Gastrocnemius medialis (tissue), 4 donors: ENCODE measurements at places on chromosomes 2 and 18. TPM values are rescaled to one million over a fixed set of nuclear protein-coding genes. Genes with fewer than 3 reads are reported as not detected.

GRCh38 chr2:86082756-86083155 is 22.9 kb downstream of the POLR1A start:
- DNase-seq, result no peak

- DNase-seq, result no peak
These were observed 1277.7 kb upstream of the CELF4 start for GRCh38 chr18:38843291-38843690.

DNA sequence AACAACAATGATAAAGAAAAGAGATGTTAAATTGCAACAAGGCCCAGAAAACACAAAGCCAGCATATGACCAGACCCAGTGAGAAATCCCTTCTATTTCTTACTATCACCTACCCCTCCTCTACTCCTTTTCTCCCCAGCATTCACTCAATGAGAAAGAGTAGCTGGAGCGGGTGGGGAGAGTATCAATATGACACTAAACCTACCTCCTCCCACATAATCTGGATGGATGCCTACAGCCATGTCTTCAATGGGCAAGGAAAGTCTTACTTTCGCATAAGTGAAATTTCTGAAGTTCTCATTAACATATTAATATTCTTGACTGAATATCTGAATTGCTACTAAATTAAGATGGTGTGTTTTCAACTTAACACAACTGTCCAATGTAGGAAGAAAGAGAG is 78.2 kb downstream of the AFF3 start:
- no peak for DNase-seq

The INHBB gene
- 3.1 TPM for total RNA-seq

GRCh38 chr2:132009874-132010521 is 151.8 kb downstream of the ANKRD30BL start:
- no peak for DNase-seq

GRCh38 chr2:23385748-23386338 is 864 bp downstream of the KLHL29 start:
- DNase-seq, result no peak

- DNase-seq, result no peak
These were observed 263.9 kb downstream of the FIGN start for GRCh38 chr2:163471947-163472346.

The ELOA2 gene
- not detected for total RNA-seq

- DNase-seq, result no peak
These were observed 40.5 kb downstream of the SPHKAP start for GRCh38 chr2:228140934-228141528.

The SLC40A1 gene
- total RNA-seq, result 48.9 TPM

GRCh38 chr2:236658974-236659757 is 89.5 kb downstream of the ACKR3 start:
- DNase-seq, result no peak

DNA sequence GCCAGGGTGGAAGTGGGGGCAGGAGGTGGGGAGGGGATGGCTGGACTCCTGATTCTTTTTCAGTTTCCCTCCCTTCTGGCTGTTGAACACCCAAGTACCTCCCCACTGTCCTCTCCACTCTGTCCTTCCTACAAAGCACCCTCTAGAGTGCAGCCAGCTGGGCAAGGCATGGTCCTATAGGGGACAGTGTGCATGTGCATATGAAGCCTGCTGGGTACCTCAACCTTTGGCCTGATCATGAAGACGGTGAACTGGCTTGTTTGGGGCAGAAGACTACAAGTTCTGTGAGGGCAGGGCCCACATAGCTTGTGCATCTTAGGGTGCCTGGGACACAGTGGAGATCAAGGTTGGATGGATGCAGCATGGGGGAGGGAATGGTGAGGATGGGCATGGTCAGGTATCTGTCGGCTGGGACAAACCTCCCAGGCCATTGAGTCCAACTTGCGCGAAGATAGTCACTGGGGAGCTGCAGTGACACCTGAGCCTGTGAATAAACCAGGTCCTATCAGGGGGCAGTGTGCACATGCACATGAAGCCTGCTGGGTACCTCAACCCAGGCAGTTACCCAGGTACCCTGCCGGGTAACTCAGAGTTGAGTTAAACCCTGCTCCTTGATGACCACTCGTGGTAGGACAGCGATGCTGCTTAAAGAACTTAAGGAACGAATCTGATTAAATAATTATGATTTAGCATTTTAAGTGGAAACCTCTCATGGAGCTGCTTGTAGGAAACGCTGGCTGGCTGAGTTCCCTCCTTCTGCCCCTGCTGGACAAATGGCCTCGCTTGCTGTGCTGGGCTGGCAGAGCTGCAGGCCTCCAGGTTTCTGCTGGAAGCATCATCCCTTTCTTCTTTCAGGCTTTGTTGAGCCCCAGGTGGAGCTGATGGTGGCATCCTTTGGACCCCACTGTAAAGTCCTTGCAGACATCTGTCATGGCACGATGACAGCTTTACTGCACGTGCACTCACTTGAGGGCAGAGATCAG is 84.0 kb downstream of the POLR1A start:
- DNase-seq, result no peak

DNA sequence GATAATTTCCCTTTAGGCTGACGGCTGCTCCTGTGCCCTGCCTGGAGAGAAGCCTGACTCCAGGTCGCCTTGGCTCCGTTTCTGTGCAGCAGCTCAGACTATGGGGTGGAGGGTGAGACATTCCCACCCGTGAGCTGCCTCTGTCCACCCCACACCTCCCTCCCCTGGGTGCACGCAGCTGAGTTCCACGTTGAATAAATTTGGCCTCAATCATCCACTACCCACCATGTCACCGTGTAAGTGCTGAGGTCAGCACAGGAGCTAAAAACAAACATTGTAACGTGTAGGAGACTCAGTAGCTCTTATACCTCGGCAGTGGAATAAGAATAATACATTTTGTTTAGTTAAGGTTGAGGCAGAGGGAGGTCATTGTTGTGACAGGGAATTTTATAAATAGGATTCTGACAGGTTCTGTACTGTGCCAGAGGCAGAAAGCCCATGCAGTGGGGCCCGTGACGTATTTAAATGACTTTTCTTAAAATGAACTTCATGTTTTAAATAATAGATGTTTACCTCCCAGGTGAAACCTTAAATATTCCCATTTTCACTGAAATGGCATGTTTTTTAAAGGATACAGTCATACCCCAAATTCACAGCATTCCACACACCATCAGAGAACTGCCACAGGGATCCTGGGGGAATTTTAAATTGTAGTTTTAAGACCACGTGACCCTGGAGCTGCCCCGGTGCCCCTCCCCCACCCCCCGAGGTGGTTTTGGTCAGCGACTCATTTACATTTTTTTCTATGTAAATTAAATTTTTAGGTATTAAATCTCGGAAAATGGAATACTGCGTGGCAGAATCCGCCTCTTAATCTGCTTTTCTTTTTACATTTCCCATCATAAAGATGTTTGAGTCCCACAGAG is 50.2 kb downstream of the NFATC1 start:
- DNase-seq, result no peak

DNA sequence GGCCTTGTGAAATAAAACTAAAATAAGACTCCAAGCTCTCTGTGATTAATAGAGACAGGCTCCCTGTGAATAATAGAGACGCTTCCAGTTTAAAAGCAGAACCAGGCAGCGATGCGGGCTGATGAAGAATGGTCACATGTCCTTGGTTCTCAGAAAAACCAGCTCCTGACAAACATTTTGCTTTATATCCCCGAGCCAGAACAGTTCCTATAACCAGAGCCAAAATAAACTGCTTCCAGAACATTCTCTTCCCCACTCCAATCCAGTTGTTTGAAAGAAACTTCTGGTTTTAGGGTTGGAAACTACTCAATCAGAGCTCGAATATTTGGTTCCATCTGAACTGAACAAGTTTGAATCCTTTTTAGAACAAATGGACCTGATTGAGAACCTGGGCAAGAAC is 213.7 kb downstream of the TSN start:
- DNase-seq, result no peak

The CRYGD gene
- total RNA-seq, result not detected

GRCh38 chr2:145875016-145875415 is 1355.1 kb upstream of the ZEB2 start:
- DNase-seq, result no peak

DNA sequence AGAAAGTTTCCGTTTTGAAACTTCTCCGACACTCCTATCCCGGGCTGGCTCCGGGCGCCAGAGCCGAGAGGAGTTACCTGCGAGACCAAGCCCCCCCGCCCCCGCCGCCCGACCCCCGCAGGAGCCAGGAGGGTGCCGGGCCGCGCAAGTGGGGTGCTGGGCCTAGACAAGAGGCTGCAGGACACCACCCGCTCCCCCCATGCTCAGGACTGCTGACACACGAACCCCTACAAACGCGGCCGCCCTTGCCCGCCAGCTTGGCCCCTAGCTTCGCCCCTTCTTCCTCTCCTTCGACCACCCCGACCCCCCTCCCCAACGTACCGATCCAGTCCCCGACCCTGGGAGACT is 497 bp downstream of the PLA2R1 start:
- DNase-seq, result no peak

DNA sequence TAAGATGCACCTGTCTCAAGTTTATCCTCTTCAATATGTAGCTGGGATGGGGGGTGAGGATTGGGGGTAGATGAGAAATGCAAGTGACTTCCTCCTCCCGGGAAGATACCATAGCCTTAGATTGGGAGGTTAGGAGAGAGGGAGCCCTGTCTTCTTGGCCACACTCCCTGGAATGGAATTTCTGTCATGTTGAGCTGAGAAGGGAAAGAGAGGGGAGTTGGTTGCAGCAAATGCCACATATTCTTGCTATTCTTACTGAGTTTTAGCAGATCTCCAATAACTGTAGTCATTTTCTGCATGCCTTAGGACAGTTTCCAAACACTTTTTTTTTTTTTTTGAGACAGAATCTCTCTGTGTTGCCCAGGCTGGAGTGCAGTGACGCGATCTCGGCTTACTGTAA is 35.9 kb downstream of the TAF4B start:
- DNase-seq, result no peak

- no peak for DNase-seq
These were observed 6.3 kb upstream of the NRP2 start for GRCh38 chr2:205675861-205676516.

The ATP6V1B1 gene
- not detected for total RNA-seq

The MC4R gene
- not detected for total RNA-seq

DNA sequence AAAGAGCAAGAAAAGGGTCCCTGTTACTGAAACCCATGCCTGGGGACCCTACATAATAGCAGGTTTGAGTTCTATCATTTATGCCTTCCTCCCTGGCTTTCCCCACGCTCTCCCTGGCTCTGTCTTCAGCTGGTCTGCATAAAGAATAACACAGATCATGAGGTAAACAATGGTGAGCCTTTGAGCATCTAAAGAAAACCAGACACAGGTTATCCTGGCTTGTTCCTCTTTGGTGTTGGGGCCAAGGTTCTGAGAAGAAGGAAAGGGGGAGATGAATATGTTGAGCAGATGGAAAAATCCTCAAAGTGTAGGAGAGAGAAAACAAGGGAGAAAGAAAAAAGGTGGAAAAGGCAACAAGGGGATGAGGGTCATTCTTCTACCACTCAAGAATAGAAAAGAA is 127.3 kb downstream of the CABYR start:
- no peak for DNase-seq

DNA sequence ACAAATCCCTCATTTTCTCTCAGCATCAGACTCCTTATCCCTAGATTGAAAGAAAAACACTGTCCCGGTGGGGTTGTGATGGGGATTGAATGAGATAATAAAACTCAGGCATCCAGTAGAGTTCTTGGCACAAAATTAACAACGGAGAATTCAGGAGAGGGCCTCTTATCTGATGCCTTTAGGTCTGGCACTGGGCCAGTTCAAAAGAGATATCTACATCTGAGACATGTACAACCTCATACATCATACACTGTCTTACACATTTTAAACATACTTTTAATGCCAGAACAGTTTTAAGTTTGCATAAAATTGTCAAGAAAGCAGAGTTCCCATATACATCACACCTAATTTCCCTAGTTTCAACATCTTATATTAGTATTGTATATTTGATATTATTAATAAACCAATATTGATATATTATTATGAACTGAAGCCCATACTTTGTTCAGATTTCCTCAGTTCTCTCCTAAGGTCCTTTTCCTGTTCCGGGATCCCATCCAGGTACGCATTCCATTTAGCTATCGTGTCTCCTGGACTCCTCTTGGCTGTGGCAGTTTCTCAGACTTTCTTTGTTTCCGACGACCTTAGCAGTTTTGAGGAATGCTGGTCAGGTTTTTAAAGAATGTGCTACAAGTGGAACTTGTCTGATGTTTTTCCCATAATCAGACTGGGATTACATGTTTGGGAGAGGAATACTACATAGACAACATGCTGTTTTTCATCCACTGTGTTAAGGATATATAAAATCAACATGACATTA is 27.8 kb downstream of the NXPH2 start:
- no peak for DNase-seq

GRCh38 chr2:107137706-107138105 is 251.7 kb upstream of the ST6GAL2 start:
- no peak for DNase-seq

DNA sequence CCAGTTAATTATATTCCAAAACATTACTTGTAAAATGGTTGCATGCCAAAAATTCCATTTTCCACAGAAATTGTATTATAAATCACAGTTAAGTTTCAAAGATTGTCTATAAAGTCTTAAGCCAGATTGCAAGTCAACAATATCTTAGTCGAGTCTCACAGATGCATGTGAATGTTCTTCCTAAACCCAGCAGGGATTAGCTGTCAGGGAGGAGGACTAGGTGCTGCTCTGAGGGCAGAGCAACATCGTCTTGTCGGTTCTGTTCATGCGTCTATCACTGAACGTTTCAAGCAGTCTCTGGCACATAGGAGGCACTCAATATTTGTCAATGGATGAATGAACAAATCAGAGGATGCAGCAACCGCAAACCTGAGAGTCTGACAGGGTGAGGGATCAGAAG is 27.0 kb downstream of the EPB41L3 start:
- DNase-seq, result no peak

The HRH4 gene
- not detected for total RNA-seq
